ENCODE measurements at places on chromosomes 11 and 22. TPM values are rescaled to one million over a fixed set of nuclear protein-coding genes. Genes with fewer than 3 reads are reported as not detected.
A peak's percentile ranks its signal among the peaks of the same experiment; 100 is the strongest.

HPS5 gene
- 12.9 TPM for polyA plus RNA-seq

TTC36 gene
- polyA plus RNA-seq = not detected

MMP27 gene
- polyA plus RNA-seq = not detected

DDT gene
- polyA plus RNA-seq = 138 TPM

GRCh38 chr11:130323452-130324450 lies 9.0 kb upstream of the ZBTB44 start:
- DNase-seq = no peak
- H3K36me3 ChIP-seq = no peaks in the 10 kb centered on the region
- H3K4me3 ChIP-seq = no peak overlapping the region
- no peaks in the 10 kb centered on the region for H3K4me1 ChIP-seq
- H3K27ac ChIP-seq = no peak overlapping the region

- H3K4me3 ChIP-seq = no peak overlapping the region
- DNase-seq = no peak
- H3K36me3 ChIP-seq = no peaks in the 10 kb centered on the region
These were observed 82.9 kb downstream of the KIRREL3 start for GRCh38 chr11:126917531-126918204.

DNA sequence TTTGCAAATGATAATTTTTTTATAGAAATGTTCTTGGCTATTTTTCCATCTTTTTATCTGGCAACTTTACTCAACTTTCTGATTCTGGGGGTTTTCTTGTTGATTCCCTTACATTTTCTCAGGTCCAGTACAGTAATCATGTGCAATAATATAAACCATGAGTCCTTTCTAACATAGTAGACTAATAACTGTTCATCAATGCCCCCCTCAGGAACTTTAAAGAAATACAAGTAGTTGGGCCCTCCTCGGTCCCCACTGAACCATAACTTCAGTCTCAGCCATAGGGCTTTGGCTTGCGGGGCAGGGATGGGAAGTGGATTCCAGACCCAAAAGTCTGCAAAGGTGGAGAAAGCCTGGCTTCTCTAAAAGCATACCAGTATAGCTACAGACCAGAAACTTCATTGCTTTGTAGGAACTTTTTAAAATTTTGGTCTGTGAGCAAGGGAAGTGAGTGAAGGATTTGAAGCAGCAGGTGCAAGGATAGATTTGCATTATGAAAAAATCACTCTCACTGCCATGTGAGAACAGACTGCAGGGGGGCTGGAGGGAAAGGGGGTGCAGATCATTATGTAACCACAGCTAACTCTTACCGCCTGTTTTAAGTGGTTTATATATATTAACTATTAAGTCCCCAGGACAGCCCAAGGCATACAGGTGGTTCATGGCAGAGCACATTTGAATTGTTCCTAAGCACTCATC lies 10.4 kb upstream of the TUB start:
- no peaks in the 10 kb centered on the region for H3K27me3 ChIP-seq
- H3K27ac ChIP-seq = no peak overlapping the region

- H3K27me3 ChIP-seq = no peaks in the 10 kb centered on the region
- DNase-seq = no peak
- H3K27ac ChIP-seq = no peak overlapping the region
- no peaks in the 10 kb centered on the region for H3K36me3 ChIP-seq
These were observed 86.0 kb downstream of the CCDC81 start for GRCh38 chr11:86460461-86461385.

DNA sequence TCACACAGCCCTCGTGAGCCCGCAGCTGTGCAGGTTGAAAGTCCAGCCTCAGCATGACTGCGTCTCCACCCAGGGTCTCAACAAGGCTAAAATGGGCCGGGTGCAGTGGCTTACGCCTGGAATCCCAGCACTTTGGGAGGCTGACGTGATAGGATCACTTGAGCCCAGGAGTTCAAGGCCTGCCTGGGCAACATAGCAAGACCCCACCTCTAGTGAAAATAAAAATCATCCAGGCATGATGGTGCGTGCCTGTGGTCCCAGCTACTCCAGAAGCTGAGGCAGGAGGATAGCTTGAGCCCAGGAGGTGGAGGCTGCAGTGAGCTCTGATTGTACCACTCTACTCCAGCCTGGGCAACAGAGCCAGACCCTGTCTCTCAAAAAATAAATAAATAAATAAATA lies 100.8 kb upstream of the PRR5 start:
- H3K27ac ChIP-seq = no peak overlapping the region
- DNase-seq = no peak
- no peaks in the 10 kb centered on the region for H3K27me3 ChIP-seq
- no peaks in the 10 kb centered on the region for H3K36me3 ChIP-seq

DNA sequence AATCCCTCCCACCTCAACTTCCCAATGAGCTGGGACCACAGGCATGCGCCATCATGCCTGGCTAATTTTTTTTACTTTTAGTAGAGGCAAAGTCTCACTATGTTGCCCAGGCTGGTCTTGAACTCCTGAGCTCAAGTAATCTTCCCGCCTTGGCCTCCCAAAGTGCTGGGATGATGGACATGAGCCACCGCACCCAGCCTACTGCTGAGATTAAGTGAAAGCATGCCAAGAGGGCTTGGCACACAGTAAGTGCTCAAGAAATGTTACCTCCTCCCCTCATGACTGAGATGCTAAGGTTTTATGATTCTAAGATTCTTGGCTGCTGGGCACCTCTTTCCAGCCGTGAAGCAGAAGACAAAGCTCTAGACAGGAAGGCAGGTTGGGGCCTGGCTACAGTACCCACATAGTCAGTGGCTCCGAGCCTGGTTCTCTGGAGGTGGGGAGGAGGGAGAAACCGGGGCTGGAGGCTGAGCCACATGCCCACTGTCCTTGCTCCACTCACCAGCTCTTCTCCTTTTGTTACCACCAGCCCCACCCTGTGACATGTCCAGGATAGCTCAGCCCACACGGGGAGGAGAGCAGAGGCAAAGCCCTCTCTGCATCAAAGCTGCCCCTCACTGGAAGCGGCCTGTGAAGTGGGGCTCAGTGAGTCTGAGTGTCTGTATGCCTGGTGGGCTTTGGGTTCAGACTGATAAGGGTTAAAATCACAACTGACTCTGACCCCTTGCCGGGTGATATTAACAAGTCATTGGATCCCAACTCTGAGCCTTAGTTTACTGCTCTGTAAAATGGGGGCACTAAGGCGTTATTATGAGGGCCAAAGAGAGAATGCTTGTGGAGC lies 12.9 kb downstream of the ARHGEF17 start:
- H3K4me3 ChIP-seq = no peak overlapping the region
- H3K36me3 ChIP-seq = no peaks in the 10 kb centered on the region
- no peaks in the 10 kb centered on the region for H3K27me3 ChIP-seq
- peaks cover 5% of the 10 kb centered on the region for H3K4me1 ChIP-seq

GRCh38 chr22:43681731-43682360 lies 130.3 kb downstream of the EFCAB6 start:
- H3K27ac ChIP-seq = no peak overlapping the region
- H3K4me3 ChIP-seq = no peak overlapping the region
- no peaks in the 10 kb centered on the region for H3K36me3 ChIP-seq
- no peaks in the 10 kb centered on the region for H3K27me3 ChIP-seq

- no peak for DNase-seq
- no peaks in the 10 kb centered on the region for H3K36me3 ChIP-seq
- no peak overlapping the region for H3K4me3 ChIP-seq
- no peaks in the 10 kb centered on the region for H3K4me1 ChIP-seq
- no peaks in the 10 kb centered on the region for H3K27me3 ChIP-seq
- H3K27ac ChIP-seq = no peak overlapping the region
These were observed 71.2 kb upstream of the SHISAL1 start for GRCh38 chr22:44383652-44384562.

GRCh38 chr11:94271885-94272372 lies 32.5 kb upstream of the IZUMO1R start:
- no peak overlapping the region for H3K4me3 ChIP-seq
- H3K4me1 ChIP-seq = no peaks in the 10 kb centered on the region
- no peaks in the 10 kb centered on the region for H3K27me3 ChIP-seq
- no peak overlapping the region for H3K27ac ChIP-seq

GRCh38 chr11:75797792-75798191 lies 17.2 kb upstream of the UVRAG start:
- H3K27ac ChIP-seq = no peak overlapping the region
- H3K36me3 ChIP-seq = peaks cover 39% of the 10 kb centered on the region
- no peak for DNase-seq
- peaks cover 20% of the 10 kb centered on the region for H3K4me1 ChIP-seq

- no peaks in the 10 kb centered on the region for H3K27me3 ChIP-seq
- no peaks in the 10 kb centered on the region for H3K36me3 ChIP-seq
- H3K27ac ChIP-seq = no peak overlapping the region
- DNase-seq = no peak
These were observed 77.1 kb downstream of the LINC01488 start for GRCh38 chr11:69558519-69558941.

DNA sequence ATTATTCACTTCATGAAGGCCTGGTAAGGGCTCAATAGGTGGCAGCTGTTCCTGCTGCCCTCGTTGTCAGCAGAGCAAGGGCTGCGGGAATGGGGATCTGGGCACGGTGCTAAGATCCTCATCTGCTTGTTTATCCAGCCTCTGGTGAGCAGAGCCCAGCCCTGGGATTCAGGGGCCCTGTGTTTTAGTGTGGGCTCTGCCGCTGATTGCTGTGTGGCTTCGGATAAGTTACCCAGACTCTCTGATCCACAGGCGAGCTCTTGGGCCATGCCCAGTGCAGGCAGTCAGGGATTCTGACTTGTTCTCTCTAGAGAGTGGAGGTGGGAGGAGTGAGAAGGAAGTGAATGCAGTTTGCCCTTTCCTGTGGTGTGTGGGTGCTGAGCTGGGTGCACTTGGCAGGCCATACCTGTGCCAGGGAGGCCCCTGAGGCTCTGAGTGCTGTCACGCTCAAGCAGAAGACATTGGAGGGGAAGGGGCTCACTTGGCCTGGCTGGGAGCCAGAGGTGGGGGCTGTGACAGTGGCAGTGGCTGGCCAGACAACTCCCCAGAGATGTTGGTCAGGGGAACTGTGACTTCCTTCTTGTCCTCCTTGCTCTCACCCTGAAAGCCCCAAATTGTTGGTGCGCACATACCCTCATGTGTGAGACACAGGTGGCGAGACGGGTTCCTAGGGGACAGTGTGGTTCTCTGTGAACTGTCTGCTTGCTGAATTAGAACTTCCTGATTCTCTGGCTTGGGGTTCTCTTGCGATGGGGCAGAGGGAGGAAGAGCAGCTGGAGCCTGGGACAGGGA lies 43.7 kb downstream of the CD82 start:
- H3K4me3 ChIP-seq = no peak overlapping the region
- DNase-seq = peak; percentile 23
- H3K4me1 ChIP-seq = peaks cover 18% of the 10 kb centered on the region
- H3K27me3 ChIP-seq = no peaks in the 10 kb centered on the region

DNA sequence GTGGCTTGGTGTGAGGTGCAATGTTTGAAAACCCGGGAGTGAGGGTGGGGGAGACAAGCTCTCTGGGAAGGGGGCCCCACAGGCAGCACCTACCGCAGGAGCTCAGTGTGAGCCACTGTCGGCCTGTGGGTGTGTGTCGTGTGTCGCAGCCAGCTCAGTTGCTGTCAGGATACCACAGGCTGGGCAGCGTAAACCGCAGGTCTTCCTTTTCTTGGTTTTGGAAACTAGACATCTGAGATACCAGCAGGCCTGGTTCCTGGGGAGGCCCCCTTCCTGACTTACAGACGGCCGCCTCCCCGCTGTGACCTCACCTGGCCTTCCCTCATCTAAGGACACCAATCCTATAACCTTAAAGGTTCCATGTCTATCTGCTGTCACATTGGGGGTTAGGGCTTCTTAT lies 19.4 kb downstream of the IRF7 start:
- peaks cover 88% of the 10 kb centered on the region for H3K36me3 ChIP-seq
- no peak overlapping the region for H3K4me3 ChIP-seq
- no peak for DNase-seq
- no peak overlapping the region for H3K27ac ChIP-seq
- no peaks in the 10 kb centered on the region for H3K4me1 ChIP-seq

Measured in CD14-positive monocyte (primary cell).